ENCODE measurements at places on chromosomes 2 and 18.
A peak's percentile ranks its signal among the peaks of the same experiment; 100 is the strongest.

DNA sequence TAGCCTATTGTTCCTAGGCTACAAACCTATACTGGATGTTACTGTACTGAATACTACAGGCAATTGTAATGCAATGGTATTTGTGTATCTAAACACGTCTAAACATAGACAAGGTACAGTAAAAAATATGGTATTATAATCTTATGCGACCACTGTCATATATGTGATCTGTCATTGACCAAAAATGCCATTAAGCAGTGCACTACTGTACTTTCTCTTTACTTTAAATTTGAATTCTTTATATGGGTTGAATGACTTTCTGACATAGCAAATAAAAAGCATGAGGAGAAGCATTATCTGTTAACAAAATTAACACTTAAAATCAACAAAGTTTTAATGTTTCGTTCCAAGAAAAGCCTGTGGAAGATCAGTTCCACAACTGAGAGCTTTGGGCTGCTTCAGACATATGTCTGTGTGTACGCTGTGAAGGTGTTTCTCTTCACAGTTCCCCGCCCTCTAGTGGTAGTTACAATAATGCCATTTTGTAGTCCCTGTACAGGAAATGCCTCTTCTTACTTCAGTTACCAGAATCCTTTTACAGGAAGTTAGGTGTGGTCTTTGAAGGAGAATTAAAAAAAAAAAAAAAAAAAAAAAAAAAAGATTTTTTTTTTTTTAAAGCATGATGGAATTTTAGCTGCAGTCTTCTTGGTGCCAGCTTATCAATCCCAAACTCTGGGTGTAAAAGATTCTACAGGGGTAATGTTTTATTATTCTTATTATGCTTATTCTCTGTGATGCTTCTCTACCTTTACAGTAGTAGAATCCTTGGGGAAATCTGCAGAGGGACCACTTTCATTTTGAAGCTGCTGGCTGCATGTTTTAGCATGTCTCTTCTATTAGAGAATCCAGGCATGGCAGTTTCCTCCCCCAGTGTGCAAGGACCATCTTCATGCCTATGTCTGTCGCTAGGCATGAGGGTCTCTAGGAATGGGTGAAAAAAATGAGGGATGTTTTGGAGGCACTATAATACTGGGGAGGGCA lies 54.5 kb downstream of the SCN2A start:
- DNase-seq, result no peak

DNA sequence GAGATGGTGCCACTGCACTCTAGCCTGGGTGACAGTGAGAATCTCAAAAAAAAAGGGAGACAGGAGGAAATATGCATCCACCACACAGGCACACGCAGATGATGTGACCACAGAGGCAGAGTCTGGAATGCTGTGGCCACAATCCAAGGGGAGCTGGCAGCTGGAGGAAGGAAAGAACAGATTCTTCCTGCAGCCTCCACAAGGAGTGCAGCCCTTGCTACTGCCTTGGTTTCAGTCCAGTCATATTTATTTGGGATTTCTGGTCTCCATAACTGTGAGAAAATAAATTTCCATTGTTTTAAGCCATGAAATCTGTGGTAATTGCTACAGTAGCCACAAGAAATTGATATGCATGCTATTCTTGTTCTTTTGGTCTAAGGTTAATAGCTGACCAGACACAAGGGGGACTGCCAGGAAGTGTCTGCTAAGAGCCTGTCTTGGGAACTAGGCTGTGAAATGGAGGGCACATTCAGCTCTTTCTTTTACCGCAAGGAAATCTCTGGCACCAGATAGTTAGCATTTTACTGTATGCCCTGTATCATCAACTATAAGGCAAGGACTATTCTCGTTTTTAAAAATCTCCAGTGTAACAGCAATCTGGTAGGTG lies 133.1 kb upstream of the SEC11C start:
- DNase-seq, result no peak

DNA sequence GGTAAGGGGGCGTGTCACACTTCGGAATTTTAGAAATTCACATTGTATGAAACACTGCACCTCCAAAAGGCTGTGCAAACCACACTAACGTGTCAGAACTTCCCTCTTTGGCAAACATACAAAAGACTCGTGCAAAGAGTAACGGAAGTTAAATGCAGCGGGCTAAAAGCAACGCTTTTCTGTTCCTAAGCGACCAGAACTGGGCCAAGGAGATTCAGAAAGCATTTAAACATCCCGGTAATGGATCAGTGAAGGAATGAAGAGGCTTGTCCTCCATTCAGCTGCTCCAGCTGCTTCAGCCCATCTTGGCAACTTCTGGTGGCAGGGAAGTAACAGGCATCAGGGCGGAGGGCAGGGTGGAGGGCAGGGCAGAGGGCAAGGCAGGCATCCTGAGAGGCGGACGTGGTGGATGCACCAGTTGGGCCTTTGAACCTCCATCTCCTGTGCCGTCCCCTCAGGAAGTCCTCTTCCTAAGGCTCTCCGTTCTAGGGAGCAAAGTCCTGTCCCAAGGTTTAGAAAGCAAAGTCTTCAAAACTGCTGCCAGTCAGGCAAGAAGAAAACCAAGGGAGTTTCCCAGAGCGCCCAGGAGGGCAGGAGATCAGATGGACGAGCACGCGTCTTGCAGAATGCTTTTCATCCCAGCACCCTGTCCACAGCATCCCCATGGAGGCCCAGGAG lies 230.7 kb downstream of the ZNF516 start:
- DNase-seq, result no peak

DNA sequence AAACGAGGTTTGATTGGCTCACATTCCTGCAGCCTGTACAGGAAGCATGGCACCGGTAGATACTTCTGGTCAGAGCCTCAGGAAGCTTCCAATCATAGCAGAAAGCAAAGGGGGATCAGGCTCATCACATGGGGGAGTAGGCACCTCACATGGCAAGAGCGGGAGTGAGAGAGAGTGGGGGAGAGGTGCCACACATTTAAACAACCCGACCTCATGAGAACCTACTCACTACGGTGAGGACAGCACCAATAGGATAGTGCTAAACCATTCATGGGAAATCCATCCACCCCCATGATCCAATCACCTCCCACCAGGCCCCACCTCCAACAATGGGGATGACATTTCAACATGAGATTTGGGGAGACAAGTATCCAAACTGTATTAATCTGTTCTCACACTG lies 105.8 kb downstream of the SOCS6 start:
- no peak for DNase-seq

GRCh38 chr2:151771599-151772358 lies 37.5 kb upstream of the NEB start:
- DNase-seq, result no peak

DNA sequence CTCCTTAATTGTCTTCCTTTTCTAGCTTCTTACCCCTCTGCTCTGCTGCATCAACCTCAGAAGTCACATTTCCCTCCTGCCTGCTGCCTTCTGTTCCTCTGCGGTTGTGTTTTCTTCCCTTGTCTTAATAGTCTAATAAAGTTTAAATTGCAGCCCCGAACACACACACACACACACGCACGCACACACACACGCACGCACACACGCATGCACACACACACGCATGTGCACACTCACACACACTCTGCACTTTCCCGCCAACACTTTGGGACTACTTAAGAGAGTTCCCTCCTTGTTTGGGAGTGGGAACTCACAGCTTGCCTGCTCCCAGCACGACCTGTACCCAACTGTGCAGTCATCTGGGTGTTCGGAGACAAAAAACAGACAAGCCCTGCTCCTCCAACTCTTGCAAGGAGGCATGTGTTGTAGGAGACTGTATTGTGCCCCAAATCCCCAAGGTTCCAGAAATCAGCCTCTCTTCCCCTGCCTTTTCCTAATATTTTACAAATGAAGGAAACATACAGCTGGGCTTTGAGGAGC lies 99.1 kb downstream of the SETBP1 start:
- DNase-seq, result no peak

- no peak for DNase-seq
Measured at GRCh38 chr2:236501026-236501425, 68.6 kb upstream of the ACKR3 start.

DNA sequence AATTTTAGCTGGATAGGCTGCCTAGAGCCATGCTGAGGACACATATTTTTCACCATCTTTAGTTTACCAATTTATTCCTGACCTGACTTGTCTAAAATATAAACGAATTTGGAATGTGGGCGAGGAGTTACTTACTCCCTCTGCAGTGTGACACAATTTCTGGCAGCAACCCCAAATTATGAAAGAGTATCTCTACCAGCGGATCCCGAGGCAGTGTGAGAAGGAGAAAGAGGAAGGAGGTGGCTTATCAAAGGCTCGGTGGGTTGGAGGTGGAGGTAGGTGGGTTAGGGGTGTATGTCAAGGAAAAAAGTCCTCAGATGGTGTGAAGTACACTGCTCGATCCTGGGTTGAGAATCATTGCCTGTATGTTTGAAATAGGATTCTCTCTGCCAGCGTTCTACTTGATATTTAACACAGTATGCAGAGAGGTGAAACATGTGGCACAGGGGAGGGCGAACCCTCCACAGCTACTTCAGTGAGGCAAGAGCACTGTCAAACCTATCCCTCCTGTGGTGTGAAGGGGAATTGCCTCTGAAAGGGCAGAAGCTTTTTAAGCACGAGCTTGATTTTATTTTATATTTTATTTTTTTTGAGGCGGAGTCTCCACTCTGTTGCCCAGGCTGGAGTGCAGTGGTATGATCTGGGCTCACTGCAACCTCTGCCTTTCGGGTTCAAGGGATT lies 76.0 kb downstream of the RFTN2 start:
- peak; percentile 15 for DNase-seq

- DNase-seq, result no peak
Measured at GRCh38 chr2:236548179-236548921, 21.3 kb upstream of the ACKR3 start.

DNA sequence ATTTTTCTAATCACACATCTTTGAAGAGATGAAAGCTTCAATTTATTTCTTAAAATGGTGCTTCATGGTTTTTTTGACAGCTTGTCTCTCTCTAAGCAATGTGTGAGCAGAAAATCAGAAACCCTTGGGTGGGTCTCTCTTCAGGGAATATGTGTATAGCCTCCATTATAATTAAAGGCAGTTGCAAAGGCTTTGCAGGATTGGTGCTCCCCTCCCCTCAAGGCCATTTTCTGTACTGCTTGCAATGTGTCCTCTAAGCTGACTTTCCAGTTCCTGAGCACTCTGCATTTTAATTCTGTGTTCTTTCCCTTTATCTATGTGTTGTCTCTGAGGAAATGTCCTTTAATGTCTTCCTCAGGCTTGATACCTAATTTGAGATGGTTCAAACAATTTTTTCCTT lies 172.6 kb downstream of the DPP4 start:
- DNase-seq, result no peak

DNA sequence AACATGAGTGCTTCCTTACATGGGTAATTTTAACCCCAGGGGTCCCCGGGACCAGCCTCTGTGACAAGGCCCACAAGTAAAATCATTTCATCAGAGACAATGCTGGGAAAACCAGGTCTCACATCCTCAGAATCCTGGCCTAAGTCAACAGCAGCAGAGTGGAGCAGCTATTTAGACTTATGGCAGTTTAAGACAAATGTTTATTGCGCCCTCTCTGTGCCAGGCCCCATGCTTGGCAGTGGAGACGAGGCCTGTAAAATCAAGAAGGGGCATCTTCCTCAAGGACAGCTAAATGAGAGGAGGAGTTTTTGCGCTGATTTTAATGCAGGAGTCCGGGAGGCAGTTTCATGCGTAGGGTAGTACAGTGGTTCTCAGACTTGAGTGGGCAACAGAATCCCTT lies 56.0 kb upstream of the ACAA2 start:
- DNase-seq, result no peak

- no peak for DNase-seq
Measured at GRCh38 chr2:64479259-64480117, 25.5 kb downstream of the LGALSL start.

- no peak for DNase-seq
Measured at GRCh38 chr2:195392446-195393336, 264.3 kb upstream of the SLC39A10 start.

DNA sequence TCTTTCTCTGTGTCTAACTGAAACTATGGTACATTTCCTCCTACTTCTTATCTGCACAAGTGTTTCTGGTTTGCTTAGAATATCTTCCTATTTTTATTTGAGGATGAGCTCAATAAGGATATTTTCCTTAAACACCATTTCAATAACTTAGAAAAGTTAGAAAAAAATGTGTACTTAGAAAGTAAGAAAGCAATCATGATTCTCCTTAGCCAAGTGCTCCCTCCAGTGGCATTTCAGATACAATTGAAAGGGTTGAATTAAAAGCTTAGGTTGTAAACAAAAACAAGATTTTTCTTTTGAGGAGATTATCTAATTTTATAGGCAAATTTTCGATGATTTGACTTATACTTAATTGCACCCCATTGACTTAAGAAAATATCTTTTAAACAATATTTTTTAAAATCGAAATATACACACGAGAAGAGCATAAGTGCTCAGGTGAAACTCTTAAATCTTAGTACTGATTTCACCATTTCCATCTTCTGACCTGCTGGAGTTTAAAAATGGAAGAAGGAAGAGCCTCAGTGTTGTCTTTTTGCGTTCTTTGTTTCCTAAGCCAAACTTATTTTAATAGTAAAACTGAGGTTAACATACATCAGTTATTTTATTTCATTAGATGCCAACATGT lies 26.9 kb downstream of the C18orf63 start:
- no peak for DNase-seq

GRCh38 chr2:9739531-9739964 lies 103.7 kb upstream of the TAF1B start:
- peak; percentile 82 for DNase-seq

- DNase-seq, result no peak
Measured at GRCh38 chr2:159890551-159891266, 92.7 kb upstream of the CD302 start.

GRCh38 chr18:75472396-75472795 lies 44.9 kb upstream of the SMIM21 start:
- DNase-seq, result no peak

GRCh38 chr2:119305497-119306195 lies 61.0 kb downstream of the C2orf76 start:
- no peak for DNase-seq

- DNase-seq, result no peak
Measured at GRCh38 chr18:59985289-59985688, 85.5 kb downstream of the PMAIP1 start.

DNA sequence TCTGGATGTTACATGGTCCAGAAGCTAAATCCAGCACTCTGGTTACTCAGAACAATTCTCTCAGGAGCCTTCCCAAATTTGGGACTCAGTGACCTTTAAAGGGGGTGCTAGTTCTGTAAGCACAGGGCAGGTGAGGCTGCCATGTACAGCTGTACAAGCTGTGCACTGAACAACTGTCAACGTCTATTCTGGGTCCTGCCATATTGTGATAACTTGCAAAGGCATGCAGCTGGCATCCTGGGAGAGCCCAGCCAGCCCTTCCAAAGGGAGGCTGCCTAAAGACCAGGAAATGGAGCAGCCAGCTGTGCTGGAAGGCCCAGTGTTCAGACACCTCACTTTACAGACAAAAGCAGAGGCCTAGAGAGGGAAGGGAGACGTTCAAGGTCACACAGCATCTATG lies 204.8 kb downstream of the KLHL29 start:
- DNase-seq, result no peak

- DNase-seq, result no peak
Measured at GRCh38 chr2:109164739-109165221, 35.8 kb downstream of the SH3RF3 start.

All from T-helper 1 cell (primary cell).